Activated CD4-positive, alpha-beta T cell treated with anti-CD3 and anti-CD28 coated beads for 36 hours (primary cell): ENCODE measurements at places on chromosomes 5 and 9. TPM values are rescaled to one million over a fixed set of nuclear protein-coding genes. Genes with fewer than 3 reads are reported as not detected.

GRCh38 chr5:173928871-173929574, 40.9 kb downstream of the CPEB4 start:
- DNase-seq = no peak

PCSK1 gene
- not detected for total RNA-seq

DNA sequence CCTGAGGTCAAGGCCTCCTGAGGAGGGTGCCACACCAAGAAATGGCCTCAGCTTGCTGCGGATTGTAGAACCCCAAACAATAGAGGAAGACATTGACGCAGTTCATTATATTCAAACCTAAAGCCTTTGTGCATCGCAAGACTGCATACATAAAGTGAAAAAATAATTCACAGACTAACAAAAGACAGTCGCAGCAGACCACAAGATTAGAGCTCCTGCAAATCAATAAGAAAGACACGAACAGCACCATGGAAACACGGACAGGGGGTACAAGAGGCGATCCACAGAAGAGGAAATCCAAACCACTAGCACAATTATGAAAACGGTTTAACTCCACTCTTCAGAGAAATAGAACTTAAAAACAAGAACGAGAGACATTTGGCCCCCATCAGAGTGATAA, 10.0 kb upstream of the TCOF1 start:
- no peak for DNase-seq

- no peak for DNase-seq
Measured at GRCh38 chr5:167412556-167412955, 878.9 kb upstream of the WWC1 start.

GRCh38 chr9:104700306-104700705, 6.0 kb downstream of the OR13D1 start:
- DNase-seq = no peak

PPP1R26 gene
- total RNA-seq = 1.5 TPM

DNA sequence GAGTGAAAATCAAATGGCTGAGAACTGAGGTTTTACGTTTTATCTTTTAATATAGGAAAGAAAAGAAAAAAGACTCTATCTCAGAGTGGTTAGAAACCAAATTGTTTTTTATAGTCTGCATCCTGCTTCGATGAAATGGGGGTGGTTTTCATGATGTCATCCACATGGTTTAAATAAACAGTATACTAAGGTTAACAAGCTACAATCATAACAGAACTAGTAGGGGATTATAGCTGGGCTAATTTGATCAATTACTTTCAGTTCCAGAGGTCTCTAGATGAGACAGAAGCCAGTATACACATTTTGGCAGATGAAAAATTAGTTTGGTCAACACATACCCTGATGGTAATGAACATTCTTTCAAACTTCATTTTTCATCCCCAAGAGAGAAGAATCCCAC, 106.3 kb upstream of the SNX2 start:
- DNase-seq = no peak

DNA sequence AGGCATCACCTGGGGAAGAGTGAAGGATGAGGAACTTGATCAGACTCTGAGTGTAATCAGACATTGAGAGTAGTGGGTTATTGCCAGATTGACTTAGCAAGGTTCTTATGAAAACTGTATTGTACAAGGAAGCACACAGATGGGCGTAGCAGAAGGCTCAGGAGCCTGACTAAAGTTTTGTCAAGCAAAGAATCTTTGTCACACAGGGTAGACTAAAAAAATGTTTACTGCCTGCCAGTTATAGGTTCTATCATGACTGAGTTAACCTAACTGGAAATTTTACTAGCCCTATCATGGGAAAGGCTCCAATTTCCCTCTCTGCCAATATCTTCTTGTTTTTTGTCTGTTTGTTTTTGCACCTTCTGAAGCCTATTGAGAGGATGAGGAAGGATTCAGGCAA, 19.1 kb downstream of the CAMK4 start:
- no peak for DNase-seq

AIF1L gene
- 1.4 TPM for total RNA-seq

CNOT8 gene
- 78.1 TPM for total RNA-seq

GNAQ gene
- 22.8 TPM for total RNA-seq

DNA sequence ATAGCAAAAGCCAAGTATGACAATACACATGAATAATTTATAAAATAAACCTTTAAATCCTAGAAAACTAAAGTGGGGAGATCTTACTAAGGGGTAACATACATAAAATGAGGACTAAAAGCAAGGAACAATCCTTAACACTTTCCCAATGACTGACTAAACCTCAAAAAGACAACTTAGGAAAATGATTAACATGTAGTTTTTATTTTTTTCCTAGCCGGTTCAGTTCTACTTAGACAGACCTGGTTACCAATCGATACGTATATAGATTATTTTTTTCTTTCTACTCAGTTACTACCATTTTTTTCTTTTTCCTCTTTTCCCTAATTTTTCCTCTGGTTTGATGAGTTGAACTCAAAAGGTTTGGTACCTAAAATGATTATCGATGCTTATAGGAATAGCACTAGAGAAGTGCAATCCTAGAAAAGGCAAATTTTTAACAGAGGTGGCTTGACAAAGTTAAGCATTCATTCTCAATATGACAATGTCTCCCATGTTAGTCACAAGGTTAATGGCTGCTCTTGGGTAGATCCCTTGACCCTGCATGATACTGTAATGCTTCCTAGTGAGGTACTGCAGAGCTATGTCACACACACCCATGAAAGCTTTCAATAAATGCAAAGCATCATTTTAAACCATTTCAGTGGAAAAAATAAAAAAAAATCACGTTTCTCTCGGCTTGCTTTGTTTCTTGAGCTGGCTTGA, 41.5 kb downstream of the FBXO4 start:
- no peak for DNase-seq

DNA sequence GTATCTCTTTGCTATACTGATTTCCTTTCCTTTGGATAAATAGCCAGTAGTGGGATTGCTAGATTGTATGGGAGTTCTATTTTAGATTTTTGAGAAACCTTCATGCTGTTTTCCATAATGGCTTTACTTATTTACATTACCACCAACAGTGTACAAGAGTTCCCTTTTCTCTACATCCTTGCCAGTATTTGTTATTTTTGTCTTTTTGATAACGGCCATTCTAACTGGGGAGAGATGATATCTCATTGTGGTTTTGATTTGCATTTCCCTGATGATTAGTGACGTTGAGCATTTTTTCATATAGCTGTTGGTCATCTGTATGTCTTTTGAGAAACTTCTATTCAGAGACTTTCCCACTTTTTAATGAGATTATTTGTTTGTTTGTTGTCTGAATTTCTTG, 25.8 kb downstream of the NADK2 start:
- DNase-seq = no peak

- DNase-seq = no peak
Measured at GRCh38 chr5:141633871-141634561, 2.6 kb downstream of the HDAC3 start.

CMYA5 gene
- 0.21 TPM for total RNA-seq
